Activated naive CD4-positive, alpha-beta T cell treated with Interleukin-2 at 50 U/mL for 16 hours (primary cell): ENCODE measurements at places on chromosomes 4 and X.

DNA sequence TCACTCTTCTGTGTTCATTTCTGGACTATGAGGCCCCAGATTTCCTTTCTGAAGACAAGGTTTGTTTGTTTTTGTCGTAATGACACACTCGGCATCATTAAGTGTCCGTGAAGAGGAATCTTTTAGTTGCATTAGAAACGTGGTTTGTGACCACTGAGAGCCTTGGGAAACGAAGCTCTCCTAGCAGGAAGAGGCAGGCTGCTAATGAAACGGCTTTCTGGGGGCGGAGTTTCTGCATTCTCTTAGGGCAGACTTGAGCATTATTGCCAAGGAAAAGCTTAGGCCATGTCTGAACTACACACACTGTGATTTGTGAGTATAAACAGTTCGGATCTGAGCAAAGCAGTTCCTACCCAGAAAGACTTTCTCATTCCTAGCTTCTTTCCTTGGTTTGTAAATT is 64.0 kb downstream of the SOX3 start:
- no peak for DNase-seq

DNA sequence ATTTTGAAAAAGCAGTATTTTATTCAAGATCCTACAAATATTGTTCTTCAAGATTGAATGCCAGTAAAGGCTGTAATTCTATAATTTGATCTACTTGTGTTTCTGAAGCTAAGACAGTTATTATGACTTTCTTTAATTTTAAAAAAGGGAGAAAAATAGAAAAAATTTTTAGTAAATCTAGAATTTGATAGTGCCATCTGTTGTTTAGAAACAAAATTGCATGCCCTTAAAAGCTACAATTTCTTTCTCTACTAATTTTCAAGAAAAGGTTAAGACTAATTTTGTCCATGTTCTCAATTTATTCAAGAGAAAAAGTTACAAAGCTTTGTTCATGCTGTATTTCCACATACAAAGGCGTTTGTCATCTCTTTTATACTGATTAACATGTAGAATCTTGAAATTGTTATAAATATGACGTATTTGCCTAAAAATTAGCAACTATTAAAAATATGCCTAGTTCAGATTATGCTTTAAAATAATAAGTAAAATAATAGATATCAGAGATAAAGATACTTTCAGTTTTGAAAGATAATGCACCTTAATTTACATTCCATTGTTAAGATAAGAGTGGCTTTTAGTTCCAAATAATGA is 25.6 kb upstream of the MMRN1 start:
- no peak for DNase-seq

DNA sequence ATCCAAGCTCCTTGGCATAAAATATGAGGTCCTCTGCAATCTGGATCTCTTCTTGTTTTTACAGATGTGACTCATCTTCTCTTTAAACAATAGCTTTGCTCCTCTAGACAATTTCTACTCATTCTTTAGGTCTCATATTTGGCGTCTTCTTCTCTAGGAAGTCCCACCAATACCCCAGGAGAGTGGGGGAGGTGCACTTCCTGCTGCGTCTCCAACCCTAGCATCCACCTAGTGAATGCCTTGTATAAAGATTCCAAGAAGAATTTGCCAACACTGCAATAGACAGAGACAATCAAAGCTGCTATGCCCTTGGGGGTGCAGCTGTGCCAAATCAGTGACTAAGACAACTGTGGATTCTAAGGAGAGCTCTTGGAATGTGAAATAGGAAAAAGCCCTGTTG is 45.7 kb upstream of the SLC10A7 start:
- no peak for DNase-seq

GRCh38 chr4:105148776-105149175 is 2.1 kb downstream of the TET2 start:
- no peak for DNase-seq

GRCh38 chr4:89193843-89194242 is 82.5 kb downstream of the TIGD2 start:
- no peak for DNase-seq

DNA sequence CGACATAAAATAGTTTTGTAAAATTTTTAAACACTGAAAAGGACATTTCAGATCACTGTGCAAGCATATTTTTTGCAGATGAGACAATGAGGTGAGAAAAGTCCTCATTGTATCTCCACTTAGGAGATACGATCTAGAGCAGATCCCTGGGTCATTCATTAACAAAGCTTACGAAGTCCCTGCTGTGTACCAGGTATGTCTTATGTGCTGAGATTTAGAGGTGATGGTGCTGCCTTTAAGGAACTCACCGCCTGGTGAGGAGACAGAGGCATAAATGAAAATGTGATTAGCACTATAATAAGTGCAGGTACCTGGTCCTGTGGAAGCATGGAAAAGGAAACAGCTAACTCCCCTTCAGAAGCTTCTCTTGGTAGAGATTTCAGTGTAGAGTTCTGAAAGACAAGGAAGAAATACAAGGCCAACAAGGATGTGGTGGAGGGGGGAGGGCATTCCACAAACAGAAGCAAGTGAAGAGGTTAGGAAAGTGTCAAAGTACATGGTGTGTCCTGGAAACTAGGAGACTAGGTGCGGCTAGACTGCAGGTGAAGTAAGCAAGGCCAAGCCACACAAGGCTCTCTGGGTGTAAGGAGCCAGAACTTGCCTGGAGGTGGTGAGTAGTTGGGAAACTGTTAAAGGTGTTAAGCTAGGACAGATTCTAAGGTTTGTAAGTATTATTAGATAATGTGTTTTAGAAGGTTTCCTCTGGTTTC is 1.5 kb upstream of the NDNF start:
- no peak for DNase-seq

- no peak for DNase-seq
Observed at GRCh38 chr4:20319825-20320612, 68.3 kb downstream of the SLIT2 start.

DNA sequence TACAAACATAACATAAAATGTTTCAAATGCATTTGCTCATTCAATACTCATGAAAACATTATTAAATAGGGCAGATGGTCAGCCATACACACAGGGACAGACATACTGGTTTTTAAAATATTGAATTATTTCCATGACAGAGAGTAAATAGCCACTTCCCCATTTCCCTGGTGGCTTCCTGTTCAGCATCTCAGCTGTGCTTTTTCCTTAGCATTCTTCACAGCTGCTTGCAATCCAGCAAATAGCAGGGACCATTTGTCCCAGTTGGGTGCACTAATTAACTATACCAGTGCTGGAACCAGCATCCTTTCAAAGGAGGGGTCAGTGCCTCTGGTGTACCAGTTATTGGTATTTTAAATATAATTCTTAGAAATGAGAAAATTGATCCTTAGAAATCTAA is 964.7 kb downstream of the RAB28 start:
- no peak for DNase-seq

GRCh38 chr4:112112590-112113170 is 32.6 kb upstream of the FAM241A start:
- DNase-seq: no peak
